ELR (cell line): ENCODE measurements at places on chromosomes 3 and 15.
A peak's percentile ranks its signal among the peaks of the same experiment; 100 is the strongest.

DNA sequence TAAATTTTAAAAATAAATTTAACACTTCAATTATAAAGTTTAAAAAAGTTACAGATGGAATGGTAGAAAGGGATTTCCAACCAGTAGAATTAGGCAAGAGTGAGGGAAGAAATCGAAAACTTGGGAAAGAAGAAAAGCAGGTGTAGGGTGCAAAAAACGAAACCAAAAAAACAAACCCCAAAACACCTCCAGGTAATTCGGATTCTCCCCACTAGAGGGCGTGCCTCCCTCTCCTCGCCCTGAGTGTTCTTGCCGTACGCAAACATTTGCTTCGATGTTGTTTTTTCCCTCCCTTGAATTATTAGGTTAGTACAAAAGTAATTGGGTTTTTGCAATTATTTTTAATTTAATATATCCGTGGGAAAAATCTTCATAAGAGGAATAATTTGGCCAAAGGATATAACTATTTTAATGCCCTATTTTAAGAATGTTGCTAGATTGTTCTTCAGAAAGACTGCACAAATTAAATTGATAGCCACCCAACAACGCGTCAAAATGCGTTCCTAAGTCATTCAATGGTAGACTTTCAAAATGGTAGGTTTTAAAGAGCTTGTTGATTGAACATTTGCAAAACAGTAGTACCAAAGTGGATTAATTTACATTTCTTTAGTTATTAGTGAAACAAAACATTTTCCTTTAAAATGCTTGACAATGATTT is 63.7 kb downstream of the SLC30A4 start:
- peak; percentile 69 for DNase-seq

- DNase-seq, result no peak
These were observed 26.7 kb downstream of the PIK3CA start for GRCh38 chr3:179174898-179175297.

DNA sequence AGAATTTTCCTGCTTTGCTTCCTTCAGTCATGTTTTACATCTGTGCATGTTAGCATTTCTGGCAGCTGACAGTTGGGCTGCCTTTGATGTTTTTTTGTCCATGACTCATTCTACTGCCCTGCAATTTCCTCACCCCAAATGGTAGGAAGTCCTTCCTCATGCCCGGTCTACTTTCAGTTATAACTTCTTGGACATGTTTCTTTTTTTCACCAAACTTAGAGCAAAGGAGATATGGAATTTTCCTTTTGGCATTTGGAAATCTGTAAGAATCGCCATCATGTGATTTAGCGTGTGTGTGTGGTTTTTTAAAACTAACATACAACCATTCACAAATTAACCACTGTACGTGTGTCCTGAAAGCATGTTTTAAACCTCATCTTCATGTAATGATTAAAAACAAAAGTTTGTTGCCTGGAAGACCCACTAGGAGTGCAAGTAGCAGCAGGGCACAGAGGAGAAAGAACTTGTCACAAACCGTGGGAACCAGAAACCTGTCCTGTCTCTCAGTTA is 430.7 kb upstream of the CFAP20DC start:
- peak; percentile 0 for DNase-seq

DNA sequence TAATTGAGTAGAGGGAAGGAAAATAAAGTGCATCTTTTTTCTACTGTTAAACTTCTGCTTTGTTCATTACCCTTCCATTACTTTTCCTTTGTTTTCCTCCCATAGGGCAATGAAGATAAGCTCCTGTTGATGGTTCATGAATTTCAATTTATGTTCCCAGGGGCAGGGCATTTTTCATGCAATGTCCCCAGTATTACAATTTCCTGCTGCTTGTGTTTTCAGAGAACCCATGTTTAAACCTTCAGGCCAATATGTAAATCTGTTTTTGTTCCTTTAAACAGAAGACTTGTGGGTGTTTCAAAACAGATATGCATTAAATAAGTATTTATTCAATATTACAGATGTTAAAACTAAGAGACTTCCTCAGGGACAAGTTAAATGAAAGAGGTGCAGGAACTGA is 834.5 kb downstream of the ZPLD1 start:
- DNase-seq, result no peak

DNA sequence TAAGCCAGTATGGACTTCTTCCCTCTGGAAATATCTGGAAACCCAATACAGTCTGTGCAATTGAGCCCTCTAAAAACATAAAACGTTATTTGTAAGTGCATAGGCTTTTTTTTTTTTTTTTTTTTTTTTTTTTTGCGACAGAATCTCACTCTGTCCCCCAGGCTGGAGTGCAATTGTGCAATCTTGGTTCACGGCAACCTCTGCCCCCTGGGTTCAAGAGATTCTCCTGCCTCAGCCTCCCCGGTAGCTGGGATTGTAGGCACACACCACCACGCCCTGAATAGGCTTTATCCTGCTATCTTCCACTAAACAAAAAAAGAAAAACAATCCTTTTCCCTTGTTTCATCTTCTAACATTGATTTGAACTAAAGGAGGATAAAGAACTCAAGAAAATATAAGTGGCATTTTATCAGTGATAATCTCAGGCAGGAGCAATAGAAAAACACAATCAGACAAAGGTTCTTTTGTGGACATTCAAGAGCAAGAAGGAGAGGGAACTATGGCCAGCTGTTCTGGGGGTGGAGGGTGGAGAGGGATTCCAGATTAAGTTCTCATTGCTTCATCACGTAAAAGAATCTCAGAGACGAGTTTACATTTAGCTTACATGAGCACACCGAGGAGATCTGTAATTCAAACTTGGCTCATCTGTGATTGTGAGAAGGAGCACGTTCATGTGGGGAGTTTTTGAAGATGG is 68.6 kb downstream of the ITGB5 start:
- DNase-seq, result no peak

DNA sequence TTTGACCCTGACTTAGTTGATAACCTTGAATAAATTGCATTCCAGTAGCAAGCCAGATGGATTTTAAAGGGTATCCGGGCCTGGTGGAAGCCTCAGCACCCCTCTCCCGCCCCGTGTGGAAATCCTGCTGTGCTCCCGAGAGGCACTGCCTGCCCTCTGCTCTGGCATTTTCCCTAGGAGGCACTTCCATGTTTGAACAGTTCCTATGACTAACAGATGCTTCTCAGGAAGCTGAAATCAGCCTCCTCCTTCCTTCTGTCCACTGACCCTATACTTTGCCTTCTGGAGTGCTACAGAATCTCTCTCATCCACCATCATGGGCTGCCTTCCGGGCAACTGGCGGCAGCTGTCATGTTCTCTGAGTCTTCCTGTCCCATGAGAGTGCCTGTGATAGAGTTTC is 90.8 kb downstream of the GABRG3 start:
- no peak for DNase-seq

GRCh38 chr3:133572158-133573053 is 1.1 kb upstream of the CDV3 start:
- peak; percentile 78 for DNase-seq

DNA sequence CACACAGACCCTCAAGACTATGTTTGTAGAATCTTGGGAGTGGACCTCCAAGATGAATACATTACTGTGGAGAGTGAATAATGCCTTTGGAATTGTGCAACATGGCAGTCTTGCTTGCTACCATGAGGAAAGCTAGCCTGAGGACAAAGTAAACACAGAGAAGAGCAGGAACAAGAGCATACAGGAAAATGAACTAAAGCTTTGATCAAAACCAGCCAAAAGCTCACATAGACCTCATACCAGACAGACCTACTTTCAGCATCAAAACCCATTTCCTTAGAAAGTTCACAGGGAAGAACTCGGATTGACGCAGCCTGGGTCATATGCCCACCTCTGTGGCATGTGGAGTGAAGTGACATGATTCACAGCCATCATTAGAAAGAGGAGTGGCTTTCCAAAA is 3.3 kb upstream of the RAB8B start:
- peak; percentile 82 for DNase-seq

DNA sequence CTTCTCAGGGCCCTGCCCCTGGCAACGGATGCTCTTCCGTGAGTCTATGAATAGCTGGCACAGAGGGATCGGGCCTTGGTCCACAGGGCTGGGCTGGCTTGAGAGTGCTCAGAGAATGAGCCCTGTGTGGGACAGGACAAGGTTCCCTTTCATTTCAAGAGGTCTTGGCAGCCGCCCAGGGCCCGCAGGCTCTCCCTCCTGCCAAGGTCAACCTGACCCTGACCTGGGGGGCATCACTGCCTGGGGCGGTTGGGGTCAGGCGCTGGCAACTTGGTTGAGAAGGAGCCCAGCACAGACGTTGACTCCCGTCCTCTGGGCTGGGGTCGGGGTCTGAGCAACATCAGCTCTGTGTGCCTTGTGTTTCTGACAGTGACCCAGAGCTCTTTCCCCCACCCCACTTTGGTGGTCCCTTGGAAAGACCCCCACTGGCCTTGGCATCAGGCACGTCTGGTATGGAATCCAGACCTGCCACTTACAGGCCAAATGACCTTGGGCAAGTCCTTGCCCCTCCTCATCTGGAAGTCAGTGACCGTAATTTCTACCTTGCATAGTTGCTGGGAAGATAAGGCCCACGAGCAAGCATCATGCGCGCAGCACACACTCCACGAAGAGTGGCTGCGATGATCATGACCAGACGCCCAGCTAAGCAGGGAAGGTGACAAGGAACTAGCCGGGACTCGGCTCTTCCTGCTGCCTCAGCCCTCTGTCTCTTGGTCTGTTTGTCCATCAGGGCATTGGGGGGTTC is 36.4 kb downstream of the EPHB3 start:
- no peak for DNase-seq

DNA sequence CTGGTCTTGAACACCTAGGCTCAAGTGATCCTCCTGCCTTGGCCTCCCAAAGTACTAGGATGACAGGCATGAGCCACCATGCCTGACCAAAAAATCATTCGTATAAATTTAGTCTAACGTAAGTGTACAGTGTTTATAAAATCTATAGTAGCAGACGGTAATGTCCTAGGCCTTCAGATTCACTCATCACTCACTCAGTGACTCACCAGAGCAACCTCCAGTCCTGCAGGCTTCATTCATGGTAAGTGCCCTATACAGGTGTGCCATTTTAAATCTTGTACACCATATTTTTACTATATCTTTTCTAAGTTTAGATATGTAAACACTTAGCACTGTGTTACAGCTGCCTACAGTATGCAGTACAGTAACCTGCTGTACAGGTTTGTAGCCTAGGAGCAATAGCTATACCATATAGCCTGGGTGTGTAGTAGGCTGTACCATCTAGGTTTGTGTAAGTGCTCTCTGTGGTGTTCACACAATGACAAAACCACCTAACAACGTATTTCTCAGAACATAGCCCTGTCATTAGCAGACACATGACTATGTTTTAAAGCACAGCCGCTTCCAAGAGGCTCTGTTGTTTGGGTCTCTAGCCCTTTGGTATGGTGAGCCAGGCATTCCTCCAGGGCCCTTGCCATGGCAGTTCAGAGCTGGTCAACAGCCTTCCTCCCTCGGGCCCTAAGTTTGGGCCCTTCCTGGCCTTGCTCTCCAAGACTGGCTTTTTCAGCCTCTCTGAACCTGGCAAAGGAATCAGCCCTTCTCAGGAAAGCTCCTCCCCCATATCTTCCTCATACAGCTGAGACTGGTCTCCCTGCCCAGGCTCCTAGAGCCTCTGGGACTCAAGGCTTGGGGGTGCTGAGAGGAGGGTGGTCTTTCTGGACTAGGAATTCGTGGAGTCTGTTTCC is 1.9 kb upstream of the CCDC9B start:
- DNase-seq, result peak; percentile 88

- no peak for DNase-seq
These were observed 205.5 kb upstream of the TGFBR2 start for GRCh38 chr3:30400926-30401325.

DNA sequence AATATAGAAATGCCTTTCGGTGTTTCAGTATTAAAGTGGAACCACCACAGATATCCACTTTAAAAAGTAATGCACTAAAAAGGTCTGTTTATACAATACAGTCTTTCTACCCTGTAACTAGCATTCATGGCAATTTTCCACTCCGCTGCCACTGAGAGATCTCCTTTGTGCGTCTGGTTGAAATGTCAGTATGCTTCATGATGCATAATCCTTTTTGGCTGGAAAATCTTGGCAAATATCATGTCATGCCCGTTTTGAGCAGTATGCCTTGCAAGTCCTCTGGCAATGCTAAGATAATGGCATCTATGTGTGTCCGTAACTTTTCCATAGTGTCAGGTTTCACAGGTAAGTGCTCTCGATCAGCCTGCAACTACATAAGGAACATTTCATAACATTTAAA is 30.8 kb upstream of the ARF4 start:
- DNase-seq, result no peak

DNA sequence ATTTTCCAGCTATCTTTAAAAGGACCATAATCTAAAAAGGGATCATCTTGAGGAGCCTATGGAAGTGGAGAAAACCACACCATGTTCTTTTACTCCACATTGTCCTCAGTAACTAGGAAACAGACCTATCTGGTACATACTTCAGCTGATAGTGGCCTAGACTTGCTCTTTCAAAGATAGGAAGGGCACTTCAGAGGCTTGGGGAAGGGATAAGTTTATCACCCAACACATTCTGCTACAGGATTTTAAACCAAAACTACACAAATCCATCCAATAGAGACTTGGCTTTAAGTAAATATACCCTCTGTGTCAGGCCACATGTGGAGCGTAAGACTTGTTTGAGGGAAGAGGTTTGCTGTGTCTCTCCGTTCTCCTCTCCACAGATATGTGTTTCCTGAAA is 35.4 kb downstream of the CP start:
- DNase-seq, result no peak

DNA sequence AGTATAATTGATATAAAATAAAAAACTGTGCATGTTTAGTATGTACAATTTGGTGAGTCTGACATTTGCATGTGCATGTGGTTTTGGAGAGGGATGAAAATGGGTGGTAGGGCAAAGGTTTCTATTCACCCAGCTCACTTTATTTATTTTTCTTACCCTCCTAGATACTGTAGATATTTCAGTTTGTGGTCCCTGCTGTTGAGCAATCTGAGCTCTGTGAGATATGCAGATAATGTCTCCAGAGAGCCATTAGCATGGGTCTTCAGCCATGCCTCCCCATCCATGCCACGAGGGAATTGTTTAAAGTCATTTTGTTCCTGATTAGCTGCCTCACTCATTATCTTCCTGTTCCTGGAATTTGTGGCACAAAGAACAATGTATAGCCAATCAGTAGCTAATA is 44.4 kb upstream of the B3GALNT1 start:
- peak; percentile 18 for DNase-seq

DNA sequence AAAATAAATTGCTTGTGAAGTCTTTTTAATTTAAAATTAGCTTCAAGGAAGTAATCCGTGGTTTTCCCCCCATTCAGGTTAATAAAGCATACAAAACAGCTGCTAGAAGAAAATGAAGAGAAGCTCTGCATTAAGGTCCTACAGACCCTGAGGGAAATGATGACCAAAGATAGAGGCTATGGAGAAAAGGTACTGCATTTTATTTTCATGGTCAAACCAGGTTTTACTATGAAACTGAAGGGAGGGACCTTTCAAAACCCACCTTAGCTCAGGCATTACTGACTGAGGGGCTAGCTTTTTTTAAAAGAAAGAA is 218.5 kb downstream of the ITPR1 start:
- no peak for DNase-seq
